ENCODE measurements at places on chromosomes 16 and 17. TPM values are rescaled to one million over a fixed set of nuclear protein-coding genes. Genes with fewer than 3 reads are reported as not detected.

Gene HSPB9
- not detected for total RNA-seq

GRCh38 chr17:40563220-40564052 is 1.8 kb downstream of the CCR7 start:
- DNase-seq = no peak

Gene MMP25
- 0.32 TPM for total RNA-seq

DNA sequence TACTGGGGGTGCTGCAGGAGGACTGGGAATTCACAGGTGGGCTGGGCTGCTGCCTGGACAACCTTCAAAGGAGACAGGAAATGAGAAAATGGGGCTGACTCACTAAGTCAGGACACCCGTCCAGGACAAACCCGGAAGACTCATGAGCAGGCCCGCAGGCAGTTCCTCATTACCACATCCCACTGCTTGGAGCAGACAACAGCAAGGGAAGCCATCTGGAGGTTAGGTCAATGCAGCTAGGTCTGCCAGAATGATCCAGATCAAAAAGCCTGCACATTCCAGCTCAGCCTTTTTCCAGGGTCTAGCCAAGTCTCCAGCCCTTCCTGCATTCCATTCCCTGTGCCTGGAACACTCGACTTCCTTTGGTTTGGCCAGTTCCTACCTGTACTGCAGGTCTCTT is 536.5 kb upstream of the CDH11 start:
- no peak for DNase-seq

Measured in urinary bladder (tissue), 4 donors.